CD4-positive, alpha-beta T cell treated with Interleukin-2 at 100 ng/mL for 4 hours (primary cell): ENCODE measurements at places on chromosomes 16 and 17.

DNA sequence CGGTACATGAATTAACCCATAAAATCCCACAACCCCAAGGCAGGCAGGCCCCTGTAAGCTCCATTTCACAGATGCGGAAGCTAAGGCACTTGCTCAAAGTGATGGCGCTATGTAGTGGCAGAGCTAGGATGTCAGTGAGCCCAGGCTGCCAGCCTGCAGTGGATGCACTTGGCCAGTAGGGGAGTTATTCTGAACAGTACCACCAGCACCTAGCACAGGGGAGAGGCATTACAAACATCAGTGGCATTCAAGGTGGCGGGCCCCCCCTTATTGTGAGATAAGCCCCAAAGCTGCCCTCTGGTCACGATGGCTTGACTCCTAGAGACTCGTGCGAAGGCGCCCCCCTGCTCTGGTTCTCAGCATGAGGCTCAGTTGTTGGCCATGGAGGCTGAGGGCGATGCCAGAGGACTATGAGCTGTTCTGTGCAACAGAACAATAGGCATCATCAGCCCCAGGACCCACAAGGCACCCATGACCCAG lies 33.8 kb downstream of the GTF3C1 start:
- DNase-seq: no peak

DNA sequence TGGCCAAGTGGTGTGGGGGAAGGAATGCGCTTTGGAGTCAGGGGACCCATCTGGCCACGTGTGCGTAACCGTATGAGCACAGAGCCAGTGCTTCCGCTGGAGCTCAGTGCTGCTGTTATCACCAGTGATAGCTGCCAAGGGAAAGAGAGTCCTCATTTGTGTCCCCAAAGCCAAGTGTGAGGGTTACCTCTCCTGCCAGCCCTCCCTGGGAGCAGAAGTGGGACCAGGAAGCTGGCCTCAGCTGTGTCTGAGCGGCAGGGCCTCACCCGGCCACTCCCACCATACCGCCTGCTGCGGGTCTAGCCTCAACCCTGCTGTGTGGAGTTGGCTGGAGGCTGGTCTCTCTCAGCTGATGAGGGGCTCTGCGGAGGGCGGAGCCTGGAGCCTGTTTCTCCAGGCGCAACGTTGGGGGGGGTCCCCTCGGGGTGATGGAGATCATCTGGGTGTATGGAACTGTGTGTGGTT lies 44.5 kb downstream of the MEAK7 start:
- DNase-seq: no peak

- no peak for DNase-seq
Observed at GRCh38 chr17:3950584-3950983, 13.7 kb downstream of the ATP2A3 start.

DNA sequence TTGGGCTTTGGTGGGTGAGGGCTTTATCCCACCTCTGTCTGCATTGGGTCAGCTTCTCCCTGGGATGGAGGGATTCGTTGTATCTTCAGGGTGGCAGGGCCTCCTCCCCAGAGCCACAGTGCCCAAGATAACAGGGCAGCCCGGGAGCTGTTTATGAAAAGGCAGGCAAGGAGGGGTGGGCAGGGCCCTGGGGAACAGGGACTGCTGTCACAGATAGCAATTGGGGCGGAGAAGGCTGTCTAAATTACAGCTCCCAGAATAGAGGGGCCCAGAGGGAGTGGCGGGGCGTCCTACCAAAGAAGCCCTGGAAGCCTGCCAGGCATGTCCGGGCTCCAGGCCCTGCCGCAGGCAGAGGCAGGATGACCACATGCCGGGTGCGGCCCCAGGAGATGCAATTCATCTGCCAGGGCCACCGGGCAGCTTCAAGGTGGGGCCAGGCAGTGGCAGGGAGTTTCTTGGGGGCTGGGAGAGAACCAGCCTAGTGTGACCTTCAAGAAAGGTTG lies 18.8 kb upstream of the PHOSPHO1 start:
- no peak for DNase-seq

GRCh38 chr17:72622661-72623433 lies 469.6 kb downstream of the SLC39A11 start:
- DNase-seq: no peak

- peak; percentile 40 for DNase-seq
Observed at GRCh38 chr17:74361230-74362068, at the start of gene BTBD17. Gene BTBD17, minus strand, starts transcription at chr17:74361868. Its CDS starts 49 bp downstream, at chr17:74361819.

DNA sequence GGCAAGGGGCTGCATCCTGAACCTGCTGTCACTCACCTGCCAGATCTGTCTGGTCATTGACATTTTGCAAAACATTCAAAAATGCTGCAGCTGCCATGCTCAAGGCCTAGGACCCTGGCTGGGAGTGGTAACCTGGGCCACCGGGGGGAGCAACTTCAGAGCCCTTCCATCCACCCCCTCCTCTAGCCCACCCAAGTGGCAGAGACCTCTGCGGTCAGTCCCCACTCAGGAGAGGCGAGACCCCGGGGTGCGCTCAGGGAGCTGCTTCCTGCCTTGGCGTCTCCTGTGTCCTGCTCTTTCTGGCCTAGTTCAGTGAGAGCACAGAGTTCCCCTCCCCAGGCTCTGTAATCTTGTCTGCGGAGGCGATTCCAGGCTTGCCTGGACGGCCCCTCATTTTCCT lies 108.8 kb downstream of the CCDC182 start:
- no peak for DNase-seq

DNA sequence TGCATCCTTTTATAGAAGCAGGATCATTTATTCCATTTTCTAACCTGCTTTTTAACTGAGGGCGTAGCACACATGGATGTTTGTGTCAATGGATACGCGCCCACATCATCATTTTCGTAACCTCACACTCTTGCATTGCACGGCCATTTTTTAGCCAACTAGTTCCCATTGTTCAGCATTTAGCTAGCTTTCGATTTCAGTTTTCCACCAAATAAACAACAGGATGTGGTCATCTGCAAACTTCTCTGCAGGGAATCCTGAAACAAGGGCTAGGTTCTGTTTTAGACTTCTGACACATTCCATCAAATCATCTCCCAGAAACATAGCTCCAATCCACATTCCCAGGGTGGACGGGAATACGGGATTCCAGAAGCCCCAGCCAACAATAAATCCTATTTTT lies 6.4 kb downstream of the CYB561 start:
- peak; percentile 56 for DNase-seq

GRCh38 chr17:72110231-72110941 lies 10.4 kb upstream of the SOX9 start:
- DNase-seq: no peak

- DNase-seq: no peak
Observed at GRCh38 chr16:54443352-54443751, 156.8 kb upstream of the IRX3 start.
